ENCODE measurements at places on chromosomes 1 and 21.

GRCh38 chr1:178573330-178573729 lies 60.4 kb downstream of the TEX35 start:
- no peak for DNase-seq

GRCh38 chr1:212976586-212976985 lies 26.2 kb downstream of the VASH2 start:
- no peak for DNase-seq

- no peak for DNase-seq
Measured at GRCh38 chr1:221940631-221941030, 198.7 kb upstream of the DUSP10 start.

GRCh38 chr1:153985941-153986761 lies at the start of gene RAB13:
RAB13 (minus strand) TSS chr1:153986339; CDS start chr1:153986236, 103 bp downstream.
- DNase-seq = no peak

All from stimulated activated CD4-positive, alpha-beta T cell treated with anti-CD3 and anti-CD28 coated beads, TNF-alpha, amount 100 ng/mL, for 1 hour (primary cell).